ENCODE measurements at places on chromosomes 5 and 9. TPM values are rescaled to one million over a fixed set of nuclear protein-coding genes. Genes with fewer than 3 reads are reported as not detected.

CCNG1 gene
- 138 TPM for total RNA-seq

POLK gene
- 17.6 TPM for total RNA-seq

FAM169A gene
- total RNA-seq, result 2.9 TPM

ARHGEF37 gene
- 35.0 TPM for total RNA-seq
